Left forelimb (tissue), 1 donor: ENCODE measurements at places on chromosomes 2 and 18.

DNA sequence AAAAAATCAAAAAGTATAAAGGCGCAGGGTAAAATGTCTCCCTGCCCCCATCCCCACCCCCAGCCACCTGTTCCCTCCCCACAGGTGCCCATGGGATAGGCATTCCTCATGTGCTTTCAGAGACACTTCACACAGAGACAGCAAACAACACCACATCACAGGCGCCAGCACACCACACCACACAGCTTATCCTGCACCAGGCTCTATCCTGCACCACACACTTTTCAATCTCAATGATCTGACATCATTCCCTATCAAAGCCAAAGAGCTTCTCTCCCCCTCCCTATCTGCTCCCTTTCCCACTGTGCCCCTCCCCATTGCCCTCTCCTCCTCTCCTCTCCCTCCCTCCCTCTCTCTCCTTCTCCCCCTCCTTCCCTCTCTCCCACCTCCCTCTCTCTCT lies 15.5 kb downstream of the FAM178B start:
- DNase-seq, result no peak

GRCh38 chr18:47150029-47150823 lies at the start of gene HDHD2:
Gene HDHD2 (minus strand): TSS chr18:47150500. CDS start chr18:47136439, 14,061 bp downstream.
- peak; percentile 93 for DNase-seq

DNA sequence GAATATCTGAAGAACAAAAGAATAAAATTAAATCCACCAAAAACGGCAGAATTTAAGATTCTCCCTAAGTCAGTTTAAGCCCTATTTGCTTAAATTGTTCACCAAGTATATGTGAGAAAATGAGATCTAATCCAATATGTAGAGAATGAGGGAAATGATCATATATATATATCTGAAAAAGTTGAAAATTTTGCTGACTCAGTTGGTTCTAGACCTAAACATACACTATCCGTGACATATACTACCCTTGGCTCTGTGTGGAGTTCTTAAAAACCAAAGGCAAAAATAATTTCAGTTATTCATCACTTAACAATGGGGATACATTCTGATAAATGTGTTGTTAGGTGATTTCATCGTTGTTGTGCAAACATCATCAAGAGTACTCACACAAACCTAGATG lies 7.3 kb downstream of the SS18 start:
- DNase-seq, result no peak

GRCh38 chr2:43321446-43321845 lies 95.0 kb upstream of the ZFP36L2 start:
- no peak for DNase-seq

DNA sequence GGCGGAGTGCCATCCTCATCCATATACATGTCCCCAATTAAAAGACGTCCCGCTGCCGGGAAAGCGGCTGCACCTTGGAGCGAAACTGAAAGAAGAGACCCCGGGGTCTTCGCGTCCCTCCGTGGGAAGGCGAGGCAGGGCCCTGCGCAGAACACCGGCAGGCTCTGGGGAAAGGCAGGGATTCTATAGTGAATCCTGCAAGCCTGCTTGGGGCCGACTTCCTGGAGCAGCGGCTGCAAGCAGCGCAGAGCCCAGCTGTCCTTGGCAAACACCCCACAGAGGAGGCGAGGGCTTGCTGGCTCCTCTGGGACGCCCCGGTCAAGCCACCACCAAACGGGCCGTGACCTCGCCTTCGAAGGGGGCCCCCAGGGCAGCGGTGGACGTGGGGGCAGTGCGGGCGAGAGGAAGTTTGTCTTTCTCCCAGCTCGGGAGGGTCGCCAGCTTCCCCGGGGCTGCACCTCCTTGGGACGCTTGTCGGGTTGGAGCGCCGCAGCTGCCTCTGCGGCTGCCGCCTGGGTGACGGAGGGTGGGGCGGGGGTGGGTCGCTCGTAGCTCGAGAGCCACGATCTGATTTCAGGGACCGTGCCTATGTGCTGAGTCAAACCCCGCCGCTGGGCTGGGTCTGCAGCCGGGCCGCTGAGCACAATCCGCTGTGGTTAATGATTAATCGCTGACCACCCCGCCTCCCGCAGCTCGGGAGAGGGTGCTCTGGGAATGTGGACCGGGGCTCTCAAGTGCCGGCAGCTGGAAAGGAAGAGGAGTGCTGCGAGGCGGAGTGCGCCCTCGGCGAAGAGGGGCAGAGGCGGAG lies 486 bp upstream of the GPR39 start:
- peak; percentile 76 for DNase-seq

GRCh38 chr2:62029910-62030309 lies 124.4 kb downstream of the COMMD1 start:
- no peak for DNase-seq

GRCh38 chr18:64380117-64380516 lies 231.2 kb upstream of the LINC00305 start:
- DNase-seq, result no peak

GRCh38 chr18:2459886-2460285 lies 111.4 kb downstream of the METTL4 start:
- DNase-seq, result no peak

DNA sequence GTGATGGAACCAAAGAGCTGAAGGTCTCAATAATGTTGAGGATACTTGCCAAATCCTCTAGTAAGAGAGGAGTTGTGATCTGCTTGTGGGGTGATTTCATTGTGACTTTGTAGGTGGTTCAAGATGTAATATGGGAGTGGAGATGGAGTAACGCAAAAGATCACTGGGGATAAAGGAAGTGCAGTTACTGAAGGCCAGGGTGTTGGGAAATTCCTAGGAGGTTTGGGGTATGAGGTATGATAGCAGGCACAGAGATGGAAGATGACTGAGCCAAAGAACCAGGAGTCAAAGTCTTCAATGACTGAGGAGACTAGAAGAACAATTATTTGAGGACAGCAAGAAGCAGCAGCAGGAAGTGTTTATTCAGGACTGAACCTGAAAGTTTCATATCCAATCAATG lies 222.6 kb downstream of the NCKAP5 start:
- DNase-seq, result no peak

- no peak for DNase-seq
Observed at GRCh38 chr2:165401285-165401852, 68.1 kb upstream of the CSRNP3 start.

DNA sequence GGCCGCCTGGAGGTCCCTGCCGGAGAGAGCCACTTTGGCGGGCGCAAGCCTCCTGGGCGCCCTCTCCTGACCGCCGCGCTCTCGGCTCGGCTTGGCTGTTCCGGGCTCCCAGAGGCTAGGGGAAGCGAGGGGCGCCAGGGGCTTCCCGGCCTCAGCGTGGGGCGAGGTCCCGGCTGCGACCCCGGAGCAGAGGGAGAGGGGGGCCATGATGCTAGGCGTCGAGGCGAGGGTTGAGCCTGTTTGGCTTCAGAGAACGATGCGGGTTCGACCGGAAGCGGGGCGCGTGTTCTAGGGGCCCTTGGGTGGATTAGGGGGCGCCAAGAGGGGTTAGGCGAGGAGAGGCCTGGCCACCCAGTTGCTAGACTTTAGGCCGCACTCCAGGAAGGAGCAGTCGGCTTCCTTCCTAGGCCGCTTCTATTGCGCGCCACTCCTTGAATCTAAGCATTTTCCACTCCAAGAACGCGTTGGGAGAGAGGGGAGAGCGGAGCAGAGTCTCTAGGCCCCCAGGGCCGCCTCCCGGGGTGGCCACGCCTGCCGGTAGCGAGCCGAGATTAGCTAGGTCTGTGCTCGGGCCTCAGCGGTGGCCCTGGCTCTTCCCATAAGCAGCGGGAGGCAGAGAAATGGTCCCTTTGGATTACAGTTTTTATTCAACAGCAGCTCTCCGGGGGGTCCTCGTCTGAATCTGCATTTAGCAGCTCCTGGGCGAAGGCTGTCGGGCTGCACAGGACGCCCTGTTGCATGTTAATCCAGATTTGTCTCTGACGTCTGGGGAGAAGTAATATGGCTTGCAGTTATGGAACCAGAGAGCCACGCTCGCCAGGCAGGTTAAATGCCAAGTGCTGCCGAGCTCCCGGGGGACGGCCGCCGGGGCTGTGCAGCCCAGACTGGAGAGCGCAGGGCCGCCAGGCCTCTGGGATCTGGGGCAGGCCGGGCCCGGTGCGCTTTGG lies 11.3 kb downstream of the MEIS1 start:
- DNase-seq, result no peak

DNA sequence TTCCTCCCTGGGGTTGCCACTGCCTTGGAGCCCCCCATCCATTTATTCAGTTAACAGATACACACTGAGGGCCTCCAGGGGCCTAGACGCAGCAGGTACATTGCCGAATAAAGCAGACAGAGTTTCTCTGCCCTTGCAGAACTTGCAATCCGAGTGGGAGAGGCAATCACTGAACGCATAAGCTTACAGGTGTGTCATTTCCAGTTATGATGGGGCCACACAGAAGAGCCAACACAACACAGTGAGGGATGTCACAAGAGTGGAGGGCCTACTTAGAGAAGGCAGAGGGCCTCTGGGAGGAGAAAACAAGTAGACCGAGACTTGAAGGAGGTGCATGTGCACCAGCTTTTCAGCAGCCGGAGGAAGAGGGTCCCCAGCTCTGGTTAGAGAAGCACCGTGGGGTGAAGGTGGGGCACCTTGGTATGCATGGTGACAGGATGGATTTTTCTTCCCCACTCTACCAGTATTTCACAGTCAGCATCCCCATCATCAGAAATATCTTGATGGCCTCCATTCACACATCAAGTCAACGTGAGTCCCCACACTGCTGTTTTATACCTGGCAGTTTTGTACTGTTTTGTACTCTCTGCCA lies 150.9 kb downstream of the SMAD7 start:
- peak; percentile 30 for DNase-seq

- DNase-seq, result no peak
Observed at GRCh38 chr2:36172824-36173223, 182.8 kb upstream of the CRIM1 start.

DNA sequence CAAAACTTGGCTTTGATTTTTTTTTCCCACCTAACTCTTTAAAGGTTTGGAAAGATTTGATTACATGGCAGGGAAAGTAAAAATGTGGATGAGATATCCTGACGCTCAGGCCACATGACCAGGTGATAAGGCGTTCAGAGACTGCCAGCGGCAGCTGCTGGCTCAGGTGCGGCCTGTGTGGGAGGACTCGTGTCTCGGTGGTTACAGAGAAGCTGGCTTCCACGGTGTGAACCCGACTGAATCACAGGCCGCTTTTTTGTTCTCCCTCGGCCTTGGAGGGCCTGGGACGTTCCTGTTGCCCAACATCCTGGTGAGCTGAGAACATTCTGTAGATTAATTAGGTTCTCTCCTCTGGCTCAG lies 124.2 kb upstream of the ZNF516 start:
- DNase-seq, result no peak

GRCh38 chr2:203072371-203072770 lies 57.7 kb downstream of the NBEAL1 start:
- no peak for DNase-seq

- peak; percentile 46 for DNase-seq
Observed at GRCh38 chr2:129913695-129914495, 65.6 kb upstream of the RAB6C start.

DNA sequence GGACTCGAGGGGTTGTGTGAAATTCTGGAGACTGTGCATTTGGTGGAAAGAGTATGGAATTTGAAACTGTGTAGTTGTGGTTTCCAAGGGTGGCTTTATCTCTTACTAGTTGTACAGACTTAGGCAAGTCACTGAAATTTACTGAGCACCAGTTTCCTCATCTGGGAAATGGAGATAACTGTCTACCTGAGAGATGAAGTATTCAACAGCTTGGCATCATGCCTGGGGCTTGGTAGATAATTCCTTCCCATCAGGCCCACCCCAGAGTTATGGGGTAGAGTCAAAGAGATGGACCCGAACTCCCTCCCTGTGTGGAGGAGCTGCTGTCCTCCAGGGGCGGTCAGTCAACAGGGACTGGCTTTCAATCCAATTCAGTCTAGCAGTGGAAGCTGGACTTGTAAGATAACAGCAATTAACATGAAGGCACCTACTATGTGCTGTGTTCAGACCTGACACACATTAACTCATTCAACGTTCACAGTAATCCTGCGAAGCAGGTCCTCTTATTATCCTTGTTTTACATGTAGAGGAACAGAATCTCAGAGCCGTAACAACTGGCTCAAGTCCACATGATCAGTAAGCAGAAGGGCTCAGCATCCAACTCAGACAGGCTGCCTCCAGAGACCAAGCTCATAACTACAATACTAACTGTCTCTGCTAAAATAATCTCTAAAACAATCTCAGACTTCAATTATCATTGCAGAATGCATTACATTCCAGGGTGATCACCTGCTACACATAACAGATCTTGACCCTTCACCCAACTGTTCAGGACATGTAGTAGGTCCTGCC lies 432.1 kb downstream of the LPIN1 start:
- no peak for DNase-seq

DNA sequence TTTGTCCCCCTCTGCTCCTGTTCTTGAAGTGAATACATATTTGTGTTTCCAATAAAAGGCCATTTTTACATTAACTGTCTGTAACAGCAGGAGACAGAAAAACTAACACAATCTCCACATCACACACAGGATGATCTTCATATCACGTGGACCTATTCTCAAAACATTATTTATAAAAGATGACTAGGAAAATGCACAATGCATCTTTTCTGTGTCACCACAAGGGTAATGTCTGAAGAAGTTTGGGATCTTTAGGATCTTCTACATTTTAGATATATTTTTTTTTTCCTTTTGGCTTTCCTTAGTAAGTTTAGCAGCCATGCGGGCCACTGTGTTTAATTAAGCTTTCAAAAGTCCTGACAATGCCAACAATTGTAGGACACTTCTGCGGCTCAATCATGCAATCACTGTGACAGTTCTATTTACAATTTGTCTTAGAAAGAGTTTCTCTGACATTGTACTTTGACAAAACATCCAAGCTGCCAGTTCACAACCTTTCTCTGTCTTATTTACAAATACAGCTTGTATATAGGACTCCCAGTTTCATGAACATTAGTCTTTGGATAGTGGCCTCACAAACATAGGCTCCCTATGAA lies 12.3 kb downstream of the BCL11A start:
- DNase-seq, result no peak

- no peak for DNase-seq
Observed at GRCh38 chr2:64245631-64246030, 101.4 kb upstream of the PELI1 start.

DNA sequence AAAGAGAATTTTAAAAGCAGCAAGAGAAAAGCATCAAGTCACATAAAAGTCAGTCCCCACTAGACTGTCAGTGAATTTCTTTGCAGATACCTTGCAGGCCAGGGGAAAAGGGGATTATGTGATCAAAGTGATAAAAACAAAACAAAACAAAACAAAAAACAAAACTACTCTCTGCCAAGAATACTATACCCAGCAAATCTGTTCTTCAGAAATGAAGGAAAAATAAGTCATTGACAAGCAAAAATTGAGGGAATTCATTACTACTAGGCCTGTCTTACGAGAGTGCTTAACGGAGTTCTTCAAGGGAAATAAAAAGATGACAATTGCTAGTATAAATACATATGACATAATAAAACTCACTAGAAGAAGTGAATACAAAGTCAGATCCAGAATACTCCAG lies 245.5 kb upstream of the CHST9 start:
- DNase-seq, result no peak

GRCh38 chr18:54280220-54280569 lies 10.9 kb downstream of the POLI start:
- no peak for DNase-seq

DNA sequence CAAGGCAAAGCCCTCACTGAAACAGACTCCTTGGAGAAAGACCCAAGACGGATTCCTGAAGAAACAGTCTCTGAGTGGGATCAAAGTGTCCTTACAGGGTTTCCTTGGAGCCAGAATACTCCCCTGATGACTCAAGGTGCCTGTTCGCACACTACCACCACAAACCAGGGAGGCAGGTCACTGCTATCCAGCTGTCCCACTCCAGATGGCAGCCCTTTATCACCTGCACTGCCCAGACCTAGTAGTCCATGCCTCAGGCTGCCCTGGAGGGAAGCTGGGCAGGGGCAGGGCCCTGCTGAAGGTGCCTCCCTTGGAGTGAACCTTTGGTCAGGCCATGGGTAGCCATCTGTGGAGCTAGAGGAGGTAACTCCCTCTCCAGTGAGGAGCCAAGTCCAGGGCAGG lies 34.1 kb downstream of the TRABD2A start:
- peak; percentile 25 for DNase-seq
